ENCODE measurements at places on chromosomes 4 and X. TPM values are rescaled to one million over a fixed set of nuclear protein-coding genes. Genes with fewer than 3 reads are reported as not detected.

The GDPD2 gene
- total RNA-seq: 3.9 TPM

The ACOT9 gene
- total RNA-seq: 22.4 TPM

The APELA gene
- total RNA-seq: 0.25 TPM

The GABRG1 gene
- total RNA-seq: 21.9 TPM

The ODAPH gene
- not detected for total RNA-seq

The MCF2 gene
- total RNA-seq: 9.1 TPM

The ODAM gene
- total RNA-seq: not detected

The REELD1 gene
- not detected for total RNA-seq

The CENPU gene
- total RNA-seq: 5.2 TPM
